ENCODE measurements at places on chromosomes 1 and 21.
A peak's percentile ranks its signal among the peaks of the same experiment; 100 is the strongest.

GRCh38 chr1:230788561-230789275 lies 41.5 kb downstream of the CAPN9 start:
- DNase-seq = no peak

DNA sequence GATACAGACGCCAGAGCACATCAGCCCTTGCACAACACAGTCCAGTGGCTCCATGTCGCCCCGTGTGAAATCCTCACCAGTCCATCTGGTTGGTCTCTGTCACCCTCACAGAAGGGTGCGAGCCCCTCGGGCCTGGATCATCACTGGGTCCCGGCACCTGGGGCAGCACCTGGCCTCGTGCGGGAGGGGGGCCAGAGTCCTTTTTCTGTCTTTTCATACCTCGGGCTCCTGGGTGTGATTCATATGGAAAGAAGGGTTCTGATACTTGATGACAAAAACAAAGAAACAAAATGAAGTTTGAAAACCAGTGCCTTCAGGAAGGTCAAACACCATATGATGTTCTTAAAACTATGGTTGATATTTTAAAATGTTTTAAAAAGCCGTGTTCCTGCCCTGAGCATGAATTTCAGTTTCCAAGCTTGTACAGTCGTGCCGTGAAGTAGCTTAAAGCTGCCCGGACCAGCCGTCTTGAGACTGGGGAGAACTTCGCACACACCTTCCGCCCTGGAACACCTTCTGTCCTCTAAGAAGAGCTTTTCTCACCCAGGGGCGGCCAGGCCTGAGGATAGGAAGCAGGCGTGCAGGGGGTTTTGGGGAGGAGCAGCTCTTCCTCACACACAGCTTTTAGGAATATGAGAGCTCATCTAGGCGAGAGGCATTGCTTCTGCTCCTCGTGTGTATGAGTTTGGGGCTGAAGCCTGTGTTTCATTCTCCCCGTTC lies 35.2 kb downstream of the SLC37A1 start:
- peak; percentile 18 for DNase-seq

DNA sequence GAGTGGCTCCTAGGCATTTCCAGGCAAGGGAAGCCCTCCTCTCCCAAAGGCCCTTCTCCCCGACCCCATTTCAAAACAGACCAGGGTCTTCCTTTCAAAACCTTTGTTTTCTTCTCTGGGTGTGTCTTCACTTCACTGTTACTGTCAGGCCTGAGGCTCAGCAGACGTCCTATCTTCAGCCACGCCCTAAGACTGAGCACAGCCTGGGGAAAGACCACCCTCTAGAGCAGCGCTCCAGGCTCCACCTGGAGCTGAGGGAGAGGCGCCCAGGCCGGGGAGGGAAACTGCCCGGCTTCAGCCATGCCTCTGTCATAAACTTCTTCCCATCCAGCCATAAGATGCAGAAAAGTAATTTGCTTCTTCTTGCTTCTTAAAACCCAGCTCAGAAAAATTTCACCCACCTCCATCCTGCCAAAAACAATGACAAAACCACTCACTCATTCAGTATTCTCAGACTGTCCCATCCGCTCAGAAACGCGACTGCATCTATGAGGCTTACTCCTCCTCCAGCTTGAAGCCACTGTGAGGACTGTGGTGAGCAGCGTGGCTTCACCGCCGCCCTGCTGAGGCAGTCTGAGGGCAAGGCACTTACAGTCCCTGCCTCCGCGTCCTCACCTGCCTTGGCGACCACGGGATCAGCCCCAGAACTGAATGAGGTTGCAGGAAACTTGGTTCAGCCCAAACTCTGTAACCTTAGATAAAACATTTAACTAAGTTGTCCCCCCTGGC lies 36.1 kb downstream of the VN1R5 start:
- DNase-seq = no peak

DNA sequence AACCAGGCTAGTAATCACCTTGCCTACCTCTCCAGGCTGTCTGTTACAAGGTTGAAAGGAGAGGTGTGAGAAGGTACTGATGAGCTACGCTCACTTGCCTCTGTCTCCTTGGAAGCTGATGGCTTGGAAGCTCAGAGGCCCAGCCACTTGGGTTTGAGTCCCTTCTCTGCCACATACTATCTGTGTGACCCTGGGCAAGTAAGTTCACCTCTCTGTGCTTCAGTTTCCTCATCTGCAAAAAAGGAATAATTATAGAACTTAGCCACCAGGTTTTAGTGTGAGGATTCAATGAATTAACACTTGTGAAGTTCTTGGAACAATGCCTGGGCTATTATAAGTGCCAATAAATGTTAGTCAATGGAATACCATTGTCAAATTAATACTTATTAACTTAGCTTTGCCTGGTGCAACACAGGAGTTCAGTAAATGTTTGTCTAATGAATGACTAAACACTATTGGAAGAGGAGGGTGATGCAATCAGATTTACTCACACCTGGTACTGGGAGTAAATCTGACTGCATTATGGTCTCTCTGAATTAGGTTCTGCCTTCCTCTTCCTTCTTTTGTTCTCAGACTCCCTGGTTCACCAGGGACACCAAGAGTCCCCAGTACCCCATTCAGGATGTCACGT lies 55.5 kb downstream of the TRABD2B start:
- no peak for DNase-seq

- DNase-seq = peak; percentile 64
Measured at GRCh38 chr1:182206626-182207239, 145.2 kb upstream of the ZNF648 start.

DNA sequence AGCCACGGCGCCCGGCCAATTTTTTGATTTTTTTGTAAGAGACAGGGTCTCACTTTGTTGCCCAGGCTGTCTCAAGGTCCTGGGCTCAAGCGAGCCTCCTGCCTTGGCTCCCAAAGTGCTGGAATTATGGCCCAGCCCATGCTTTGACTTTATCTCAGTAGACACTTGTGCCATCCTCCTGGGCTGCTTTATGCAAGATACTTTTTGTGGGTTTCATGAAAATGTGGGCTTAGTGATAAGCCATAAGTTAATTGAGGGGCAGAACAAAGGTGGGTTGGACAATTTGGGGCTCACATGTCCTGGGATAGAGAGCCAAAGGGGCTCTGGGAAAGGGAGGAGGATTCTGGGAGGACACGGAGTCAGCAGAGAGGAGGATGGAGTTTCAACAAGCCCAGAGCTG lies 22.0 kb downstream of the ALPL start:
- no peak for DNase-seq

GRCh38 chr1:223629126-223629457 lies 36.4 kb downstream of the CAPN8 start:
- no peak for DNase-seq

DNA sequence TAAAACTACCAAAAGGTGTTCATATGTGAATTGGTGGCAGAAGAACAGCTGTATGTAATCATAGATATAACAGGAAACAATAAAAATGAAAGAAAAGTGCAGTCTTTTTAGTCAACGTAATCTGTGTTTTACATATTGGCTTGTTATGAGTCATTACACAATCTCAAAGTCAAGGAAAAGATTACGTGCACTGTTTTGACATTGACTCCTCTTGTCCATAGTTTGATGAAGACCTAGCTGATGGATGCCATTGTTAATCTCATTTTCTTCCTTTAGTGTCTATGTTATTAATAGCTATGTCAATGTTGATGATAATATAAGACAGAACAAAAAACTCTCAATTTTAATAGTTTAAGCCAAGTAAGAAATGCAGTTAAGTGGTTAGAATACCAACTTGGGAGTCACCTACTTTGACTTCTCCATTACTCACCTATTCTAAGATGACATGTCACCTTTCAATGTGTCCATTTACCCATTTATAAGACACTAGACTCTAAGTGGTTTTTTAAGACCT lies 84.5 kb upstream of the SAMSN1 start:
- DNase-seq = no peak

- DNase-seq = no peak
Measured at GRCh38 chr1:18481921-18482701, 1.4 kb downstream of the KLHDC7A start.

- DNase-seq = no peak
Measured at GRCh38 chr1:101356013-101356412, 119.2 kb downstream of the S1PR1 start.

DNA sequence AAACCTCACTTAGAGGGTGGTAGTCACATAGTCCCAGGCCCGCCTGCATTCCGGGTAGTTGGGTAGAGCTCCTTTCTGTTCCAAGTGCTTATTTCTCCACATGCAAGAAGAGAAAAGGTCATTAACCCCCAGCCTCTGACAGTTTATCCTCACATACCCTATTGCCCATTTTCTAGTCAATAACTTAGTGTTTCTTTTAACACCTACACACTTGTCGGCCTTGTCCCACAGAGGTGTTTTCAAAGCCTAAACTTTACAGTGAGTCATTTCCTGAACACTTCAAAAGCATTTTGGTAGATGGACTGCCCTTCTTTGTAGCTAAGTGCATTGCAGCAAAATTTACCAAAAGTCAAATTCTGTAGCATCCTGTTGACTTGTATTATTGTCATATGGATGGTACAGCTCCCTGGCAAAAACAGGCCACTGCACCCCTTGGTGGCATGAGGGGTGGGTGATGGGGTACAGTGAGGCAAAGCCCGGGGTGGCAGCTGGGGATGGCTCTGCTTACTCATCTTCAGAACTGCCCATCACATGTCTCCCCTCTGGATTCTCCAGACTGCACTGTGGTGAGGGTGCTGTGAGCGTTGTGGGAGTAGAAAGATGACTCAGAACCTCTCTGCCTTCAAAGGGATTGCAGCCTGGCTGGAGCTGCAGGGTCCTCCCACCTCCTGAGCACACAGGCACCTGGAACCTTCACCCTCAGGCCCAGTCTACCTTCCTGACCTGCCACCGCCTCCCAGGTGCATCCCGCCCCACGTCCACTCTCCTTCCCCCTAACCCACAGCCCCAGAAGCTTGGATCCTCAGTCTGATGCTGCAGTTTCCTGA lies 45.8 kb upstream of the DMRTB1 start:
- DNase-seq = no peak

DNA sequence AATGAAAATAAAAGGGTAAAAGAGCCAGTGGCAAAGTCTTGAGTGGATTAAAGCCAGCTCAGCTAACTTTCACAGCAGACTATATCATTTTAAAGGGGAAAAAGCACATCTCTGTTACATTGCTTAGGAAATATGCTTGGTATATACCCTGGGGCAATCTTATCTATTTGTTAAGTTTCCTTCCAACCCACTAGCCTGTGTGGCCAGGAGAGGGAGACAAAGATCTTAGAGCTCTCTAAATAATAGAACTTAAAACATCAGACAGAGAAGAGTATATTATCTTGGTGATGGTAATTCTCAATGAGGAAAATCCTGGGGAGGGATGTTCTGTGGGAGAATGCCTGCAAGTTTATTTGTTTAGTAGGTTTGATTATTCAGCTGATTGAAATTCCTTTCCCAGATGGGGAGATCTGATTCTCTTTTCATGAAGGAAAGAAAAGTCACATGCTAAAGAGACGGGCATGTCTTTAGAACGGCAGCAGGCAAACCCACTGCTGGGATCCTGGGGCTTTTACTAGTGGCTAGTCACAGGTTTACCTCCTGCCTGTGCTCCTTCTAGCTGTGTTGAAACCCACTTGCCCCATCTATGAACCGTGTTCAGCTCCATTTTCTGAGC lies 3.6 kb downstream of the KCNE2 start:
- DNase-seq = peak; percentile 20

DNA sequence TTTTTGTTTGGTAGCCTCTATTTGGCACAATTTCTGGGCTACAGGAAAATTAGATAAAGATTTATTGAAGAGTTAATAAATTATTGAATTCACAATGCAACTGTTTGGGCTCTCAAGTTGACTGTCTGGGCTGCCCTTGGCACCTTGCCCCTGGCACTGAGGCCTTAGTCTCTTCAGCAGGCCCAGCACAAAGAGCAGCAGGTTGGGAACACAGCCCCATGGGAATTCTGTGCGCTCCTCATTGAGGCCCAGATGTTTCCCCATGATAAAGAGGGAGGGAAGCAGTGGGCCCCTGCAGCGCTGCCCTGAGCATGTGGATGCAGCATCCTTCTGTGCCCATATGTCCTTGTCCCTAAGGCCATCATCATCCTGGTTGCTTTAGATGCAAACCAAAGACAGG lies 2.9 kb downstream of the CRNN start:
- no peak for DNase-seq

DNA sequence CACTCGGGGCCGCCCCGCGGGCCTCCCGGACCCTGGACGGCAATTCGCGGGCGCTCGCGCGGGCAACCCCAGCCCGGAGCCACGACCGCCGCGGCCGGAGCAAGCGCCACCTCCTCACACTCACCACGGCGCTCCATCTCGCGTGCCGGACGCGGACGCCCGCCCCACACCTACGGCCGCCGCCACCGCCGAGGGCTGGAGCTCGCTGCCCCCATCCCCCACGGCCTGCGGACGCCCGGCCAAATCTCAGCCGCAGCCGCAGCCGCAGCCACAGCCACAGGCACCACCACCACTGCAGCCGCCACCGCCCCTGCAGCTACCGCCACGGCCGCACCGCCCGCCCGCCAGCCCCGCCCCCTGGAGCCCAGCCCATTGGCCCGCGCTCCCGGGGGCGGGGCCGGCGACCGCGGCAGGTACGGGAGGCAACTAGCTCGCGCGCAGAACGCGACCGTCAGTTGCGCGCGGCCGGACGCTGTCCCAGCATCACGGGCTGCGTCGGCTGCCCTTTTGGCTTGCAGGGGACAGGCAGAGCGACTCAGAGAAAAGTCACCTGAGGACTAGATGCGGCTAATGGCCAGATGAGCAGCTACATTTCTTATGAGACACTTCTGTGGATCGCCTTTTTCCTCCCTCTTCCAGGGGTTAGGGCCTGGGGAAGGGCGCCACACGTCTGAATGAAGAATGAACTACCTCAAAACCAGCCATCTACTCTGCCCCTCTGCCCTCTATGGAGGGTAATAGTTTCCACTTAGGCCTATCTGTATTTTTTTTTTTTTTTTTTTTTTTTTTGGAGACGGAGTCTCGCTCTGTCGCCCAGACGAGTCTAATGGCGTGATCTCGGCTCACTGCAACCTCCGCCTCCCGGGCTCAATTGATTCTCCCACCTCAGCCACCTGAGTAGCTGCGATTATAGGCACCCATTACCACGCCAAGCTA lies at the start of gene ARHGAP29:
ARHGAP29 (minus strand) TSS at position 294 of the 936 bp plus-strand sequence. CDS start 5,973 bp downstream, outside the sequence.
- DNase-seq = peak; percentile 93

DNA sequence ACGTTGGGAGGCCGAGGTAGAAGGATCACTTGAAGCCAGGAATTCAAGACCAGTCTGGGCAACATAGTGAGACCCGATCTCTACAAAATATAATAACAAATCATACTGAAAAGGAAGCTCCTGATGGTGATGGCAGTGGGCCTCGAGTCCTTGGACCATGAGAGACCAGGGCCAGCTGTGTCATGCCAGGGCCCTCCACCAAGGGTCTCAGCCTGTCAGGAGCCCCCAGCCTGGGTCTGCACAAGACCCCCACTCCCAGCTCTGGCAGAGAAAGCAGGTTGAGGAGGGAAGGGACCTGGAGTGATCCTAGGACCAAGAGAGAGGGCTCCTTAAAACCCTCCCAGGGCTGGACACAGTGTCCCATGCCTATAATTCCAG lies 6.7 kb upstream of the CTRC start:
- no peak for DNase-seq

- no peak for DNase-seq
Measured at GRCh38 chr1:153932156-153933131, 9.7 kb upstream of the GATAD2B start.

All from heart left ventricle (tissue), 16 donors.